Left ventricle myocardium inferior (tissue), 1 donor: ENCODE measurements at places on chromosomes 16 and 17.

DNA sequence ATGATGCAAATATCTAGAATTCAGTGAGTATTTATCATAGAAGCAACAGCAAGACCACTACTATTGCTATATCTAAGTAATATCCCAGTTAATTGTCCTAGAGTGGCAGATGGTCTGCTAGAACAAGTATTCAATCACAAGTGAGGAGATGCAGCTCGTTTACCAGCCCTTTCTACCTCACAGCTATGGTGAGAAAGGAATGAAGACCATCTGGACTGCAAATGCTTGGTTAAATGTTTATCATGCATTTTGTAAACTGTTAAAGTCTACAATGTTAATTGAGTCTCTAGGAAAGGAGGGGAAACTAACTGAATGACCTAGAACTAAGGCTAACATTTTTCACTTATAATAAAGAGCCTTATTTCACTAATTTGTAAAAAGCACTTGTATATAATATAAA, 52.5 kb downstream of the CNOT1 start:
- DNase-seq: no peak

GRCh38 chr17:74860872-74861661, 1.4 kb upstream of the GRIN2C start:
- no peak for DNase-seq

GRCh38 chr17:12712941-12713340, 47.3 kb downstream of the MYOCD start:
- no peak for DNase-seq

- DNase-seq: no peak
Measured at GRCh38 chr17:55632236-55632635, 90.4 kb downstream of the TMEM100 start.

GRCh38 chr16:75256059-75256571, 4.7 kb upstream of the BCAR1 start:
- DNase-seq: no peak

DNA sequence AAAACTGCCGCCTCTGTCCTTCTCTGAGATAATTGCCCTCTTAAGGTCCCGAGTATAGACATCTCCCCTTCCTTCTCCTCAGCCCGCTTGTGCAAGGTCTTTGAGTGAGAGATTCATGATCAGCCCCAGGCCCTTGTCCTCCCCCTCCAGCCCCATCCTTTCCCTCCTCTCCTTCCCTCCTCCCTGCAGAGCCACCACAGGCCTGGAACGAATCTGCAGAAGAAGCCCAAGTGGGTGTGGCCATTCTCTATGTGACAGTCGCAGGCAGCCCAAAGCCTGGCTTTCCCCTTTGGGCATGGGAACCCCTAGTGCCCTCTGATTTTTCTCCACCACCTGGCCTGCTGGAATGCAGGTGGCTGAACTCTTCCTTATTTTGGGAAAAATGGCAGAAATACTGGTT, 7.2 kb upstream of the NDRG4 start:
- no peak for DNase-seq

DNA sequence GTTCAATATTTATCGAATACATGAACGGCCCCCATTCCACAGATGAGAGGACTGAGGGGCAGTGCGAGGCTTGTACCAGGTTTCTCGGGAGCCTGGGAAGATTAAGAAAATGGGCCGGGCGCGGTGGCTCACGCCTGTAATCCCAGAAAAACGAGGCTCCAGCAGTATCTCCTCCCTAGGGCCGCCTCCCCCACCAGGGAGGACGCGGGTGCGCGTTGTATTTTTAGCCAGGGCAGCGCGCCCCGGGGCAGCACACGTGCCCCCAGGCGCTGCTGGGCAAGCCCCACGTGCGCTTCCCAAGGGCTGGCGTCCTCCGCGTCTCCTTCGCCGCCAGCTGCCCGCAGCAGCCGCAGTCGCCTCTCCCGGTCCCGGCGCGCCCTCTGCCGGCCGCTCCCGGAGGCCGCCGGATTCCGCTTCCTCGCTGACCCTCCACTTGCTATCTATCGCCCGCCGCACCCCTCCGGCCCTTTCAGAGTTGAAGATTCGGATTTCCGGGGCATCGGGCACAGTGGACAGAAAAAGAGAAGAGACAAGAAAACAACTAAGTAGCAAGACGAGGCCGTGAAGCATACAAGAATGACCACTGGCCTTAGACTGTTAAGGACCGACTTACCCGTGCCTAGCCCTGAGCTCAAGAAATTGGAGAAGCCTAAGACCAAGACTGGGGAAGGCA, 1.9 kb upstream of the YBX2 start:
- DNase-seq: peak; percentile 86

DNA sequence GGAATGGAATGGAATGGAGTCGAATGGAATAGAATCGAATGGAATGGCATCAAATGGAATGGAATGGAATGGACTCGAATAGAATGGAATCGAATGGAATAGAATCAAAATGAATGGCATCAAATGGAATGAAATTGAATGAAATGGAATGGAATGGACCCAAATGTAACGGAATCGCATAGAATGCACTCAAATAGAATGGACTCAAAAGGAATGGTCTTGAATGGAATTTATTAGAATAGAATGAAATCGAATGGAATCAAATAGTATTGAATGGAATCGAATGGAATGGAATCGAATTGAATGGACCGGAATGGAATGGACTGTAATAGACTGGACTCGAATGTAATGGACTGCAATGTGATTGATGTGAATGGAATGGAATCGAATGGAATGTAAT, 501.4 kb upstream of the WSB1 start:
- DNase-seq: no peak

- no peak for DNase-seq
Measured at GRCh38 chr17:42798011-42798382, 507 bp downstream of the COA3 start.

DNA sequence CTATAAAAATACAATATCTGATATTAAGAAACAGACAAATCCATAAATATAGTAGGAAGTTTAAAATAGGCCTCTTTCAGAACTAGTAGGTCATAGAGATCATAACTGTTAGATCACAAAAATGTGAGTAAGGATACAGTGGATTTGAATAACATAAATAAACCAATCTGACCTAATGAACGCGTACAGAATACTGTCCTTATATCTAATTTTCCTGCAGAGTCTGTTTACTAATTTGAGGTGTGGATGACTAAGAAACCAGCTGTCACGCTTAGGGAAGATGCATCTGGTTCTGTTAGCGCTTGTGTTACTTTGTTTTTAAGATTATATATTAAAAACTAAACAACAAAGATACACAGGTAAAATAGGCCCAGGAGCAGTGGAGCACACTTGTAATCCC, 14.8 kb downstream of the CPD start:
- DNase-seq: no peak

- no peak for DNase-seq
Measured at GRCh38 chr16:67230809-67231660, 4.1 kb downstream of the TMEM208 start.

DNA sequence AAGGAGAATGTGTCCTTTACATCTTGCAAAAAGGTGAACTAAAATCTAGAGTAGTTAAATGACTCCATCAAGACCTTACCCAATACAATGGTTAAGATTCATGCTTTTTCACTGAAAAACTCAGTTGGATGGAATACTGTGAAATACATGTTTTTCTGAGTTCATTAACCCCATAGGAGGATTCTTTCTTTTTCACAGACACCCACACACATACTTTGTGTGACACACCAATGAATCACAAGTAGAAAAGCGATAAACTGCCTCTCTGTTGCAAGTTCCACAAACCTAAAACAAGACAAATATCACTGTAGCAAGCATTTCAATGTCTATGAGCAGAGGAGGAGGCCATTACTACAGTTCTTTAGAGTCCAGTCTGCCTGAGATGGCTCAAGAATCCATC, 258.8 kb upstream of the CDH5 start:
- DNase-seq: no peak
